ENCODE measurements at places on chromosomes 2 and 18.

DNA sequence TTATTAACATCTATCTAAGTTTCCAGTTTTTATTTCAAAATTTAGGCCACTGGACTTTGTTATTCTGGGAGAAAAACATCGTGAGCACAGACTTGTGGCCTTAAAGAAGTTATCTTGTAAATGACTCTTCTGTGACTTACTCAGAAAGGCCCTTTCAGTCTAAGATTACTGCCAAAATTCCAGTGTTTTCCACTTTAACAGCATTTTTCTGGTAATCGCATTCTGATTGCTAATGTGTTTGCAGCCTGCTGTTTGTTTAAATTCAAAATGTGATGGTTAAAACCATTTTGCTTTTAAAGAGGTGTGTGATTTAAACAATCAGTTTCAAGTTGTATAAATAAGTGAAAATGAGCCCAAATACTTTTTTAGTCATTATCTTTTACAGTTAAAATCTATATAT lies 136.7 kb upstream of the DAPL1 start:
- DNase-seq: no peak

DNA sequence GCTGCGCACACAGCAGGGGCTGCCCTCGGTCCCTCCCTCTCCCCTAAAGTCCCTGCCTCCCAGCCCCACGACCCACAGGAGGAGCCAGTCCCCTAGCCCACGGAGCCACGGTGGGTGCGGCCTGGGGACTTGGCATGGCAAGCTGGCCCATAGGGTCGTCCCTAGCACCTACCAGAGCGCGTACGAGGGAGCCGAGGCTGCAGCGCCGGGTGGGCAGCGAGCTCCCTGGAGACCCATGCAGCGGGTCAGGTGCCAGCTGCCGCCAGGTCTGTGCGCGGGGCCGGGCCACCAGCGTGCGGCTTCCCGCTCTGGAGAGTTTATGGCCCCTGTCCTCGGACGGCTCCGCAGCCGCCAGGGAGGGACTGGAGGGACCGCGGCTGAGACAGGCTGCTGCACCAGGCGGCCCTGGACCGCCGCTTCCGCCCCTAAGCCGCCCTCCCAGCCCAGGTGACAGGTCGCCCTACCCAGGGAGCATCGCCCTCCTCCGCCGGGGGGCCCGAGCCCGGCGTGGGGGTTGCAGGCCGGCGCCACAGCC lies 273.6 kb downstream of the CCDC74A start:
- no peak for DNase-seq

DNA sequence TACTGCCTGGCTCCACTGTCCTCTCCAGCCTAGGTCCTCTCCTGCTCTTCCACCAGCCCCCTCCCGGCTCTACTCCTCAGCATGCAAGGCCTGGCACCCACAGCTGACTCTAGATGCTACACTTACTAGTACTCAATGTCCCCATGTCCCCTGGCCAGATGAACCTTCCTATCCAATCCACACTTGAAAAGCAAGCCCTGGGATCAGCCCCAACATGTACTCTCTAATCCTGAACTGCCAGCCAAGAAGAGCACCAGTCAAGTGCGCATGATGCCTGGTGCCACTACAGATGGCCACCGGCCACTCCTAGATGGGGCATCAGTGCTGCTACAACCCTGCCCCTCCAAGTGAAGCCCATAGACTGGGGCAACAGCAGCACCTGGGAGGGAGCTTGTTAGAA lies 168.2 kb downstream of the STK39 start:
- DNase-seq: no peak

GRCh38 chr2:161146996-161147395 lies 13.2 kb upstream of the TANK start:
- DNase-seq: no peak

- DNase-seq: no peak
Observed at GRCh38 chr2:140177086-140177485, 1396.9 kb upstream of the NXPH2 start.

Data from stimulated activated CD4-positive, alpha-beta T cell treated with anti-CD3 and anti-CD28 coated beads, Interleukin-1b, Interleukin-23, amount 100 ng/mL, for 24 hours (primary cell).